Stimulated activated CD8-positive, alpha-beta memory T cell treated with anti-CD3 and anti-CD28 coated beads, Interleukin-15, amount 100 ng/mL, for 24 hours (primary cell): ENCODE measurements at places on chromosomes 12 and 14.

GRCh38 chr12:93793983-93794382, 116.8 kb downstream of the CRADD start:
- DNase-seq, result no peak

GRCh38 chr14:95098984-95099599, 58.2 kb downstream of the DICER1 start:
- no peak for DNase-seq

GRCh38 chr12:129657179-129657578, 246.6 kb downstream of the TMEM132D start:
- DNase-seq, result no peak

DNA sequence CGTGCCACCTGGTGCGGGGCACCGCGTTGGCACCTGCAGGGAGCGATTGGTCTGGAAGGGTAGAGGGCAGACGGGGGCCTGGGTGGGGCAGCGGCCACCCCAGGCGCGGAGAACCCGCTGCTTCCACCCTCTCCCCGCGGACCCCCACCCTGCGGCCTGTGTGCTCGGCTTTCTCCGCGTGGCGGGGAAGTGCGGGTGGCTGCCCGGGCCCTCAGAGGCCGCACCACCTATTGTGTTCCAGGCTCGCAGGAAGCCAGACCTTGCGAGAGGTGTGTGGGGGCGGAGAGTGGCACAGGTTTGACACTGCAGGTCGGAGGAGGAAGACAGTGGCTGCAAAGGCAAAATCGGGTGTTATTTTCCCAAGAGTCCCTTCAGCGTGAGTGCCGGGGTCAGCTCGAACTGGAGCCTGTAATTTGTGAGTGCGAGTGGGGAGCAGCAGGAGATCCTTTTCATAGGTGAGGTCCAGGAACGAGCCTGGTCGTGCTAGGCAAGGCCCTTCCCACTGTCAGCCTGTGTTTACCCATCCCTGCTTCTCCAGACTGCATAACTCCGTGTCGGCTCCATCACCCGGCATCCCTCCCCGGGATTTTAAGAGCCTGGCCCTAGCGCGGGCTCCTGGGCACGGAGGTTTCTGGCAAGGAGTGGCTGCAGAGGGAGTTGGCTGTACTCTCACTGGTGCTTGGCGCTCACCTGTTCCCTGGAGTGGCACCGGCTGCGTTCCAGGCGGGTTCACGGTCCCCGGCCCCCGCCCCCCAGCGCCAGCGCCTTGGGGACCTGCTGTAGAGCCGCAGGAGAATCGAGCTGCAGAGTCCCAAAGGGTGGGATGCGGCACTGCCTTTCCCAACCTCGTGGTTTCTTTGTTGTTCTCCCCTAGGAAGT, 935 bp downstream of the TBC1D30 start:
- no peak for DNase-seq

DNA sequence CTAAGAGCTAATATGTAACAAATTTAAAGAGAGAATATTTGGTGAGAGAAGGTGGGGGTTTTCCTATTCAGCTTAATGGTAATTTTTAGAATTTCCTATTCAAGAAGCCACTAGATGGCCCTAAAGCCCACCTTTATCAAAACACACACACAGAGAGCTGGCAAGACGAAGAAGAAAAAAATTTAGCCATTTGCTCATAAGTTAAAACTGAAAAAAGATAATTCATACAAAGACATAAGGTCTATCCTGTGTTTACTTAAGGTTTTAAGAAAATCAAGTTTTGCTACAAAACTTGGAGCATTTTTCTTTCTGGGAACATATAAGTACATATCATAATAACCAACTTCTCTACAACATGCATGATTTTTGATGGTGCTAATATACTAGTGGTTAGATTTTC, 46.8 kb upstream of the PCED1B start:
- no peak for DNase-seq

- DNase-seq, result no peak
Measured at GRCh38 chr14:79668951-79669350, 542.4 kb downstream of the DIO2 start.

- DNase-seq, result no peak
Measured at GRCh38 chr12:98374007-98374406, 141.4 kb upstream of the TMPO start.

GRCh38 chr14:46490238-46490685, 161.3 kb downstream of the RPL10L start:
- no peak for DNase-seq

- no peak for DNase-seq
Measured at GRCh38 chr12:44063671-44064070, 227.8 kb downstream of the TMEM117 start.

DNA sequence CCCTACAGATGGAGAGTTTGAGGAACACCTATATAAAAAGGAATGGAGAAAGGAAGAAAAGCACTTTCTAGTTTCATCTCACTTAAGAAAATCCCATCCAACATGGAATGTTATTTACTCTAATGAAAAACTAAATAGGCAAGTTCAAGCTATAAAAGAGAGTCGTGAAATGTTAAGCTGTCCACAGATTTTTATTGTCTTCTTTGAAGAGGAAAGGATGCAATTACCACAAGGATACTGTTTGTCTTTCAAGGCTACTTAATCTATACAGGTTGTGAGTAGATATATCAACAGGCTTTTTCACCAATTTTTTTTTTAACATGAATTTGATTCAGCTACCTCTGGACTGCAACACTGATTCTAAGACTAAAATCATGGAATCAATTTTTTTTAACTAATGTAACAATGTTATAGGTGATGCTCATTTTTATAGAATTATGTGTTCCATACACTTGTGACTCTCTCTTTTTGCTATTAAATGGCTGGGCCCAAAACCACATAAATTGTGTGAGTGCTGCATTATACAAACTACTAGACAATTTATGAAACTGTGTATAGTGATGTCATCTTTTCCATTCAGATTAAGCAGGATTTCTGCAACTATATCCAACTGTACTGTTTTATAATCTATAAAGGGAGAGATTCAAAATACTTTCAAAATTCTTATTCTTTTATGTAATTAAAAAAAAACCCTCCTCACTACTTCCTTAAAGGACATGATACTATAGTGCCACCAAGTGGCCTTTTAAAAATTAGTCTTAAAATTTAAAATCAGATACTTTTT, 26.8 kb upstream of the BMAL2 start:
- no peak for DNase-seq

DNA sequence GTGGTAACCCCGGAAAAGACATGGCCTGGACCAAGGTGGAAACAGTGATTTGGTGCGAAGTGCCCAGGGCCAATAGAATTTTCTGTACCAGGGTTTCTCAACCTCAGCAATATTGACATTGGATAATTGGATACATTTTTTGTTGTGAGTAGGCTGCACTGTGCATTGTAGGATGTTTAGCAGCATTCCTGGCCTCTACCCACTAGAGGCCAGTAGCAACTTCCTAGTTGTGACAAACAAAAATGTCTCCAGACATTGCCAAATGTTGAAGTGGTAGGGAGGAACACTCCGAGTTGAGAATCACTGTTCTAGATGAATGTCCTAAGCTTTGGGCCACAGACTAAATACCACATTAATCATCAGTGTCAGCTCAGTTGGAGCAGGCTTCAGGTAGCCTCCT, 6.2 kb upstream of the CGRRF1 start:
- DNase-seq, result no peak

- DNase-seq, result no peak
Measured at GRCh38 chr12:106107566-106107965, 31.2 kb downstream of the NUAK1 start.

GRCh38 chr12:85530456-85530855, 250.4 kb downstream of the ALX1 start:
- DNase-seq, result no peak
